ENCODE measurements at places on chromosomes 3 and 15.

GRCh38 chr15:64634027-64634426 lies 141.4 kb downstream of the RBPMS2 start:
- DNase-seq: no peak

GRCh38 chr15:39605146-39605545 lies 24.3 kb downstream of the THBS1 start:
- DNase-seq: no peak

DNA sequence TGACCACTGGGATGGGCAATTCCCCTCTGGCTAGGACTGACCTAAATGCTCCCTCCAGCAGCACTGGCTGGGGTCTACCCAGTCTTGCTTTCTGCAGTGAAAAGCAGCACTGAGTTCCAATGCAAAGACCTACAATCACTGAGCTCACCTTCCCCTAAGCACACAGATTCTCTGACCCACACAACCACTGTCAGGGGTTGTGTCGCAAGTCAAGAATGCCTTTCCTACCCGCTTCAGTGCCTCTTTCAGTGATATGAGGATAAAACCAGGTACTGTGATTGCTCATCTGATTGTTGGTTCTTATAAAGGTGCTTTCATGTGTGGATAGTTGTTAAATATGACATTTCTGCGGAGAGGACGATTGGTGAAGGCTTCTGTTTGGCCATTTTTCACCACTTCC lies 345.6 kb downstream of the GAP43 start:
- DNase-seq: no peak

- DNase-seq: no peak
Observed at GRCh38 chr3:24945563-24945962, 450.9 kb upstream of the THRB start.

DNA sequence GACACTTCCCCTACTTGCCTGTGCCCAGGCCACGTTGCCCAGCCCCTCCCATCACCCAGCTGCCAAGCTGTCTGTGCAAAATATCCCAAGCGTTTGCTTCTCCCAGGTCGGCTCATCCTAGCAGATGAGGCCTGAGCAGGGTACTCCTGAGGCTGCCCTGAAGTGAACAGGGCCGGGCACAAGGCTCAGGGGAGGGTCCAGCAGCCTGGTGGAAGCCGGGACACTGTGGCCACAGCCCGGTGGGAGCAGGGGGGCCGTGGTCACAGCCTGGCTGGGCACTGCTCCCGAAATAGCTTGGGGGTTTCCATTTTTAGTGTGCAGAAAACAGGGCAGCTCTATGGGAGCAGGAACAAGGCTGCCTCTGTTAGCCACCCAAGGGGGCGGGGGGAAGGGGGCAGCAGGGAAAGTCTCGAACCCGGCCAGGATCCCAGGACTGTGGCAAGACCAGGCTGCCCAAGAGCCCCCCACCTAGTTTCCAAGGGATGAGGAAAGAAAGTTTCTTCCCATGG lies 3.4 kb downstream of the PLXNB1 start:
- DNase-seq: no peak

DNA sequence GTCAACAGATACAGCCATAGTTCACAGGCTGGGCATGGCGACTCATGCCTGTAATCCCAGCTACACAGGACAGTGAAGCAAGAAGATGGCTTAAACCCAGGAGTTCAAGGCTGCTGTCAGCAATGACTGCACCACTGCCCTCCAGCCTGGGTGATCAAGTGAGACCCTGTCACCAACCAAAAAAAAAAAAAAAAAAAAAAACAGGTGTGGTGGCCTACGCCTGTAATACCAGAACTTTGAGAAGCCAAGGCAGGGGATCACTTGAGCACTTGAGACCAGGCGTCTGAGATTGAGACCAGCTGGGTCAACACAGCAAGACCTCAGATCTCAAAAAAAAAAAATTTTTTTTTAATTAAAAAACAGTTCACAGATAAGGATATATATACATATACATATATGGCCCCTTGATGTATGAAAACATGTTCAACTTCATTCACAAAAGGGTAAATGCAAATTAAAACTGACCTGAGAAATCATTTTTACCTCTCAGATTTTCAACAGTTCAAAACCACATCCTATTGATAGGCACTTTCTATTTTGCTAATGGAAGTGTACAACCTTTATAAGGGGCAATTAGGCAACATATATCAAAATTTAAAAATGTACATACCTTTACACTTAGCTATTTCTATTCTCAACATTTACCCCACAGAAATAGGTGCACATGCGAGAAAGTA lies 51.1 kb downstream of the OSBPL10 start:
- no peak for DNase-seq

DNA sequence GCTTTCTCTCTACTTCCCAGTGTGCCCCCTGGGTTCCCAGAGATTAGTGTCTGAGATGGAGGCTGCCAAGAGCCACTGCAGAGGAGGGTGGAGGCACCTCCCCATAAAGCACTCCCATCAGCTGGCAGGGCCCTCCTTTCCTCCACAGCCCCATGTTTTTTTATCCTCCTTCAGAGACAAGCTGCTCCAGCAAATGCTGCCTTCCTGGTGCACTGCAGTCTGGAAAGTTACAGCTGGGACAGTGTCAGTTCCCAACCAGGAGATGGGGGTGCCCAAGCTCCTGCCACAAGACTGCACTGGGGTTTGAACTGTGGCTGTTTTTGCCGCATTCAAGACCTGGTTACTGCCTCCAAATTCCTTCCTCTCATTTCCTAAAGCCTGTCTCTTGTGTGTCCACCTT lies 206.1 kb downstream of the CADPS start:
- no peak for DNase-seq

- DNase-seq: no peak
Observed at GRCh38 chr3:138774529-138775253, 60.0 kb downstream of the PIK3CB start.

DNA sequence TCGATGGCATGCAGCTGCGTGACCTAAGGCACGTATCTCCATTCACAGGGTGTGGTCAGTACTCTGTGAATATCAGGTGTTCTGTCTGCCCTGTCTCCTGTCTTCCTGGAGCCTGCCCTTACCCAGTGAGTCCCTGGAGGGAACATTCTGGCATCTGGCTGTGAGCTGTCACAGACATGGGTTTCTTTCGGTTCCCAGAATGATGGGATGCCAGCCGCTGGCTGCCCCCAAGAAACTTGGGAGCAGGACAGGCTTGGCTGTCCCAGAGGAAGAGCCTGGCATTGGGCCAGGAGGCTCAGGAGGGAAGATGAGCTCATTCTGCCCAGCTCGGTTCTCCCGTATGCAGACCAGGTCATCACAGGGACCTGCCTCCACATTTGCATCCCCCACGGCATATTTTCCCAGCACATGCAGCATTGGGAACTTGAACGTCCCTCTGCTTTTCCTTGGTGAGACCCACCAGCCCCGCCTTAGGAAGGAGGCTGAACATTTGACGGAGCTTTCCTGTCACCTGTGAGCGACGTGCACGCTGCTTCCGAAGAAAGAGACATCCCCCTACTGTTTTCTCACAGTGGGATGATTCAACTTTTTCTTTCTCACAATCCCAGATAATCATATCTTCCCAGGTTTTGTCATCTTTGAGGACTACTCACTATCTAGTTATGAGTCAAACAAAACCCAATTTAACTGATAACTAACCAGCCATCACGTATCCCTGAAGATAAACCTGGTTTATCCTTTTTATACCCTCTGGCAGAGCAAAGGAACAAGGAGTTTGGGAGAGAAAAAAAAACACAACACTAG lies 22.0 kb upstream of the PGPEP1L start:
- no peak for DNase-seq

DNA sequence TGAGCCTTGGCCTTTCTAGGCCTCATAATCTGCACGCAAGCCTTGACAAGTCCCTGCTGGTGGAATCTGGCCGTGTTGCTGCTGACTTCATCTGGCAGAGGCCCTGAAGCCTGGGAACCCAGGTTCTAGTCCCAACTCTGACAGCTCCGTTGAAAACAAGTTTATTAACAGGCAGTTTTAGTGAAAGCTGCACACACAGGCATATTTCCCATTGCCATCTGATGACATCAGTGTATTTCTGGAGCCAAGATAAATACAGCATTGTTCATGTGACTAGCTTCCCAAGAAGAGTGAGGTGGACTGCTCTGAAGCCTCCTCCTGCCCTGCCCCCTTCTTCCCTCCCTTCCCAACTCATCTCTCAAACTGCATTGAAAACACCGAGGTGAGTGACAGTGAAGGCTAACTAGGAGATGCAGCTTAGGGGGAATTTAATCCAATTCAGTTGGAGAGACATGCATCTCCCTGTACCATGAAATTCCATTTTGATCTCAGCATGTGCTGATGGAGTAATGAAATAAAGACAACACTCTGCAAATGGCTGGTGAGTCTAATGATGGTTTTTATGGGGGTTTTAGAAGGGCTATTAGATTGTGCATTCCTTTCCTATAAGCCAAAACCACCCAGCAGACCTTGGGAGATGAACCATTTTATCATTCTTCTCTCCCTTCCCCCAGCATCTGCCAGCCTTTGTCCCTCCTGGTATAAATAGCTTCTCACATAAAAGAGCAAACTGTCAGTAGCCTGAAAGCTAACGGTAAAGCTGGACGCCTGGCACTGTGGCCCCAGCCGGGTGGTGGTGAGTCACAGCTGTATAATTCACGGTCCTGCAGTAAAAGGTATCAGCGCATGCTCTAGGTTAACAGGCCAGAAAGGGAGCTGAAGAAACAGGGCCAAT lies 38.0 kb downstream of the PRICKLE2 start:
- DNase-seq: no peak

GRCh38 chr15:52232327-52232726 lies 41.1 kb upstream of the GNB5 start:
- DNase-seq: no peak

GRCh38 chr3:197794115-197794514 lies 3.1 kb downstream of the LRCH3 start:
- no peak for DNase-seq

GRCh38 chr3:4615750-4616149 lies 122.6 kb downstream of the ITPR1 start:
- no peak for DNase-seq

GRCh38 chr3:165211721-165212120 lies 15.5 kb upstream of the SLITRK3 start:
- DNase-seq: no peak

- DNase-seq: no peak
Observed at GRCh38 chr3:111751961-111752360, 107.1 kb upstream of the PHLDB2 start.

DNA sequence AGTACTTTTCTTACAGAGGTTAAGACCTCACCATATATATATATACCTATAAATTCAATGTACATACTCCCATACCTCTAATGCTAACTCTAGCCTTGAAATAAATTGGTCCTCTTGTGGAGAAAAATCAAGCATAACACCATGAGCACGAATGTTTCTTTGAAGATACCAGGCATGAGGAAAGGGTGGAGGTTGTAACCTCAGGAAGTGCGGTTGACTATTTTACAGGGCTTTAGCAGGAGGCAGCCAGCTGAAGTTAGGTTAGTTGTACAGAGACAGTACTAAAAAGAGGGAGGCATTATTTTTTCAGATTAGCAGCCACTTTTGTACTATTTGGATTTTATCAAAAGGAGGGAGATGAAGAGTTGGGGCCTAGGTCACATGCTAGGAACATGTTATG lies 767.0 kb downstream of the OTOL1 start:
- DNase-seq: no peak

GRCh38 chr15:39682366-39682765 lies 100.3 kb downstream of the FSIP1 start:
- no peak for DNase-seq

DNA sequence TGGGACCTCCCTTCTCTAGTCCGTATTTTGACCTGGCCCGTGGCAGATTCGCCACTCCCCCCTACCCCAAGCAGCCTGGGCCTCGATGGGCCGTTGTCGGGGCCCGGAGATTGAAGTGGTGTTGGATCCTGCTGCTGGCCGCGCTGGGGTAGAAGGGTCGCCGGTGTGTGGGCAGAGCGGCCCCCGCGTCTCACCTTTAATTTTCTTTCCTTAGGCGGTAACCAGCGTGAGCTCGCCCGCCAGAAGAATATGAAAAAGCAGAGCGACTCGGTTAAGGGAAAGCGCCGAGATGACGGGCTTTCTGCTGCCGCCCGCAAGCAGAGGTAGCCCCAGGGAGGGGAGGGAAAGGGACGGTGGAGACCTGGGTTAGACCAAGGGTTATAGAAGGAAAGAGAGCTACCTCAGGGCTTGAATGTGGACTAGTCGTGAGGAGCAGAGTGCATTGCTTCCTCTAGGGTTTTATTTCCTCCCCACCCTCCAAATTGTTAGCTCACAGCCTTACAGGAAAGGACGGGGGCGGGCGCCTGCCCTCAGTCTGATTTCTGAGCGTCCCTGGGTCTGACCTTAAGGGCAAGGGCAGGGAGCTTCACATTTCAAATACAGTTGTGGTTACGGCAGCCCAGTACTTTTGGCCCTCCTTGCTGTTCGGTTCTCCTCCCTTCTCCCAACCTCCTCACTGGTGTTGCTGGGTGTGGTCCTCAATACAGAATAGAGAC lies 799 bp downstream of the SERF2 start:
- DNase-seq: peak; percentile 27

DNA sequence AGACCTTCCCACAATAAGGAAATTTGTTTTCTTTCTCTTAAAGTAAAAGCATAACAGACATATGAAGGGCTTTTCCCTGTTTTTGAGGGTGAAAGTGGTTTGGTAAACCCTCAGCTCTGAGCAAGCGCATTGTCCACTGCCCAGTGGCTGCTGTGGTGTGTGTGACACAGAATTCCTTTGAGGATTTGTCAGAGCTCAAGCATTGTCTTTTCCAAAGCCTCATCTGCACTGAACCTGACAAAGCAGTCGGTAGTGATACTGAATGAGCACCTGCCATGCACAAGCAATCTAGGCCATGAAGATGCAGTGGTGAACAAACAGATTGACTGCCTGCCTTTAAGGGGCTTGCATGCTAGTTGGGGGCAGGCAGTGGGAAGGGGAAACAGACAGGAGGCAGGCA lies 128.3 kb downstream of the PLCL2 start:
- no peak for DNase-seq

DNA sequence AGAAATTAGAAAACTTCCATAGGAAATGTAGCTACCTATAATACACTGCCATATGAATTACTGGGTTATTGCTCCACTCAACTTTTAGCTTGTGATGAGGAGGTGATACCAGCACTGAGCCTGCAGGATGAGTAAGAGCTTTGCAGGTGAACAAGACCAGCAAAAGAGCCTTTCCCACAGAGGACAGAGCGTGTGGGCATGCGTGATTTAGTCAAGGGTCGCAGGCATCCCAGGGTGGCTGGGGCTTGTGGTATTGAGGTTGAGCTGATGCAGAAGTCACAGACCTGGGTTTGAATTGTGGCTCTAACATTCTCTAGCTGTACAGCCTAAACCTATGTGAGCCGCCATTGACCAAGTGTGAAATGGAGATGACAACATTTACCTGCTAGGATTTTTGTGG lies 5.6 kb downstream of the NRROS start:
- DNase-seq: no peak

- DNase-seq: no peak
Observed at GRCh38 chr3:173548261-173548660, 150.7 kb downstream of the NLGN1 start.

- no peak for DNase-seq
Observed at GRCh38 chr3:138219255-138219654, 32.2 kb downstream of the ARMC8 start.

GRCh38 chr3:45092132-45093031 lies 53.8 kb downstream of the CDCP1 start:
- DNase-seq: no peak

Measured in activated naive CD4-positive, alpha-beta T cell treated with anti-CD3 and anti-CD28 coated beads, Interleukin-2, amount 50 U/mL, for 16 hours (primary cell).